Muscle of back (tissue), 13 donors: ENCODE measurements at places on chromosomes 13 and 19. TPM values are rescaled to one million over a fixed set of nuclear protein-coding genes. Genes with fewer than 3 reads are reported as not detected.

GRCh38 chr13:111337206-111337605 is 16.8 kb downstream of the TEX29 start:
- DNase-seq = no peak

ZNF439 gene
- polyA plus RNA-seq = 5.3 TPM

- DNase-seq = no peak
Observed at GRCh38 chr19:6222884-6223283, 56.9 kb downstream of the MLLT1 start.

DNA sequence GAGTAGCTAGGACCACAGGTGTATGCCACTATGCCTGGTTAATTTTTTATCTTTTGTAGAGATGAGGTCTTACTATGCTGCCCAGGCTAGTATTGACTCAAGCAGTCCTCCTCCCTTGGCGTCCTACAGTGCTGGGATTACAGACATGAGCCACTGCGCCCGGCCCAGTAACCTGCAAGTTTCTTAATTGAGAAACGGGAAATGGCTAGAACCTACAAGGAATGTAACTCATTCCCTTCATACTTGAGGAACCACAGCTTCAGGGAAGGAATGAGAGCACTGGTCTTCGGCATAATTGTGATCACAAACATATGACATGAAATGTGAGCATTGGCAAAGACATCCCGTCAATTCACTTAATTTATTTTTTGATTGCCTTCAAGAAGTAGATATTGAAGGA is 157.0 kb downstream of the KLF5 start:
- no peak for DNase-seq

DNA sequence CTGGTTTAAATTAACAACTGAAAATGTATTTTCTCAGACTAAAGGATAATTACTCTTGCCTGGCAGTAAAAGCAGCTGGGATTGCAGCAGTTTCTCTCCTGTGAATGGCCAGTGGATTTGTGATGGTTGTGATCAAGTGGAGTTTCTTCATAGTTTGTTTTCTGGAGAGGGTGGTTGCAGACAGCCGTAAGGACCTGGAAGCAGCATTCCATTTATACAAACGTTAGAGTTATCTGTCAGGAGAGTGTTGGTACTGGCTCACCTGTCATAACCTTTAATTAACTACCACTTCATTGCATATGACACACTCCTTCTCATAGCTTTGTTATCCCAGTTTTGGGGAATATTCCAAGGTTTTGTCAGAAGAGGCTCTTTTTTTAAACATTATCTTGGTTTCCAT is 258.4 kb upstream of the SLC10A2 start:
- DNase-seq = no peak

ELANE gene
- polyA plus RNA-seq = 0.22 TPM

DNA sequence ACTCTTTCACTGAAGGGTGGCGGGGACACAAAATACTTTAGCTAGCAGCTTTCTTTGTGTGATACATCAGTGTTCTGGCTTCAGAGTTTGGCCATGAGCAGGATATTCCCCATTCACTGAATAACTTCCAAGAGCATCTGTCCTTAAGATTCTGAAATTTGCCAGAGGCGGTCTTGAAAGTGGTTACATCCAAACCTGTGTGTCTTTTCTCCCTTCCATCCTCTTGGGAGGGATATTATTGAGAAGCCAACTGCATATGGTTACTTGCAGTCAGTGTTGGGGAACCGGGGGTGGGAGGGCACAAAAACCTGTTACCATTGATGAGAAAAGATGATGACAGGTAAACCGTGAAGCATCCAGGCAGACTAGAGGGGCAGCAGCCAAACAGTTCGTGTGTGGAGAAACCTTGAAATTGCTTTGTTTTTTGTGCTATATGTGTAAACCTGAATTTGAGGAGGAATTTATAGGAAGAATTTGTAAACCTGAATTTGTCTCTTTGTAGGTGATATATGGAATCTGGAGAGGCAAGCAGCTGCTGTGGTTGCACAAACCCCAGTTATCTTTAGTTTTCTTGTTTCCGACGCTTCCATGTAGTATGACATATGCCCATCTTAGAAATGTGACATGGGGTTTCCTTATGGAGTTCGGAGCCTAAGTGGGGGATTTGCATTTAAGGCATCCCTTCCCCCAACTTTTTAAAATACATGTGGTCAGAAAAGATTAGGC is 104.8 kb downstream of the WDFY2 start:
- DNase-seq = peak; percentile 31

GRCh38 chr19:19026299-19026971 is 6.9 kb downstream of the SUGP2 start:
- DNase-seq = no peak

- DNase-seq = no peak
Observed at GRCh38 chr19:7348587-7349230, at the start of gene ARHGEF18. ARHGEF18 (plus strand) TSS chr19:7348937; CDS start chr19:7362891, 13,954 bp downstream.

MAP4K1 gene
- polyA plus RNA-seq = 6.2 TPM

ZNF135 gene
- polyA plus RNA-seq = 10.2 TPM

DNA sequence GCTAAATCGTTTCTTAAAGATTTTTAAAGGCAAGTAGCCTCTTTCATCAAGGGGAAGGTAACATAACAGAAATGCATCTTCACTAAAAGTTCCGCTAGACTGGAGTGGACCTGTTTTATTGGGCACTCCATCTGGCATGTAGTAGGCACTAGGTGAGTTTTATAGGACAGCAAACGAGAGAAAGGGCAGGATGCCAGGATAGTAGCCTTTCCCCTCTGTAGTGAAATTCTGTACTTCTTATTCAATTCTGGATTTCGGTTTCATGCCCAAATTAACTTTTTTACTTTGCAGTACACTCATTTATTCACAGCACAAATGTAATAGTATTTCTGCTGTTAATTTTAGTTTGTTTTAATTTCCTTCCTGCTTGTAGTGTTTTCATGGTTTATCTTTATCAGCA is 45.2 kb downstream of the GPR180 start:
- DNase-seq = no peak

DNA sequence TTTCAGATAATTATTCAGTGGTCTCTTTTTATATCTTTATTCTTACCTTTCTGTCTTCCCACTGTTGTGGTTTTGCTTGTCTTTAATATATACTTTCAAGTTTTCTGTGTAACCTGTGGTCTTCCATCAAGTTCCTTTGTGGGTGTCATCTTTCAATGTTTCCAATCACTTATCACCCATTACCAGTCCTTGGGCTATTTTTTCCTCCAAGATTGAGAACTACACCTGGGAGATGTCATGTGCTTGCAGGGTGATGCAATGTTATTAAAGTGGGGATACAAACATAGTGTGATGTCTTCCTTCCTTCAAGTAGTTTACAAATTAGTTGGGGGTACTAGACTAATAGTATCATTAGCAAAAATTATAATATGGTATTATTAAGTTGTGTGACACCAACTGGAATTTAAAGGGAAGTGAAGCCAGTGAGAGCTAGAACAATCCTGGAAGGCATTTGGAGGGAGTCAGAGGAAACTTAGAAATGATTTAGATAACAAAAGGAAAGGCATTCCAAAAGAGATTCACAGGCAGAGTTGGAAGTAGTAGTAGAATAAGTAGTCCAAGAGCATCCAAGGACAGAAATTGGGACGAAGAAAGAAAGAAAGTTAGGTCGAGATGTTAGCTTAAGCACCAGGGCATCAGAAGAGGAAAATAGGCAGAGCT is 3.4 kb downstream of the FNDC3A start:
- no peak for DNase-seq

- no peak for DNase-seq
Observed at GRCh38 chr13:100334214-100334613, 245.3 kb downstream of the PCCA start.

DNA sequence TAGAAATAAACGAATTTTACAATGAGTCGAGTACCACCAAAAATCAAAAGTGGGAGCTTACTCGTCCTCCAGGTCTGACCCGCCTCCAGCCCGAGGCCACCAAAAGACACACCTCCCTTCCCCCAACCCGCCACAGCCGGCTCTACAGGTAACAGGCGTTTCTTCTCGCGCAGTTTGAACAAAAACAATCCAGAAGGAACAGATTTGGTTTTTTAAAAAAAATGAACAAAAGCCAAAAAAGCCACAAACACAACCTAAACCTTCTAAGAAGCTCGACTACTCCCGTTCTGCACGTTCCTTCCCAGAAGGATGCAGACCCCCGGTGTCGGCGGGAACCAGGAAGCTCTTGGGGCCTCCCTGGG is 671 bp downstream of the ZDHHC20 start:
- DNase-seq = peak; percentile 63

DNA sequence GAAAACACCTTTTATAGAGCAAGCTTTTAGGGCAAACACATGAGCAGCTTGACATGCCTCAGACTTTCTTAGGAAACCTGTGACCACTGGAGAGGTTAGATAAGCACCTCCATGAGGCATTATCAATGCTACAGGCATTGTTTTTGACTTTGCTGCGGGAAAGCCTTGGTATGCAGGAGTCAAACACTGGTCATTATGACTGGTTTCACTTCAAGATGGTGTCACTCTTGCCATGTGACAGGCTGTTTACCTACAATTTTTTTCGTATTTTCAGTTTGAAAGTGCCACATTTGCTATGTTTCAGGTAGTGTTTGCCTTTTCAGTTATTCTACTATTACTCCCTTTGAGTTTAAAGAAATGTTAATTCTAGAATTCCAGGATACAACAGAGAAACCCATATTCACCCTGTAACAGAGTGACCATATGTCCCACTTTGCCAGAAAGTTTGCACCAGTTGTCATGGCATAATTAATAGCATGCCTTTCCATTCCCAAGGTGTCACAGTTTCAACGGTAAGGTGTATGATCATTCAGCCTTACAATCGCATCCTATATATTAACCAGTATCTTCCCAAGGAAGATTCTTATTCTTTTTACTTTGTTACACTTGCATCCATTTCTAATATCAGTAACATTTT is 33.0 kb downstream of the USP12 start:
- DNase-seq = no peak

ATP1A3 gene
- 0.60 TPM for polyA plus RNA-seq

MISP3 gene
- polyA plus RNA-seq = 0.39 TPM

- DNase-seq = no peak
Observed at GRCh38 chr13:33340631-33341030, 55.1 kb upstream of the STARD13 start.

RNF17 gene
- polyA plus RNA-seq = 0.31 TPM

GRCh38 chr19:43527860-43528622 is 1.0 kb upstream of the ETHE1 start:
- DNase-seq = peak; percentile 27

KCNJ14 gene
- 0.71 TPM for polyA plus RNA-seq

DNA sequence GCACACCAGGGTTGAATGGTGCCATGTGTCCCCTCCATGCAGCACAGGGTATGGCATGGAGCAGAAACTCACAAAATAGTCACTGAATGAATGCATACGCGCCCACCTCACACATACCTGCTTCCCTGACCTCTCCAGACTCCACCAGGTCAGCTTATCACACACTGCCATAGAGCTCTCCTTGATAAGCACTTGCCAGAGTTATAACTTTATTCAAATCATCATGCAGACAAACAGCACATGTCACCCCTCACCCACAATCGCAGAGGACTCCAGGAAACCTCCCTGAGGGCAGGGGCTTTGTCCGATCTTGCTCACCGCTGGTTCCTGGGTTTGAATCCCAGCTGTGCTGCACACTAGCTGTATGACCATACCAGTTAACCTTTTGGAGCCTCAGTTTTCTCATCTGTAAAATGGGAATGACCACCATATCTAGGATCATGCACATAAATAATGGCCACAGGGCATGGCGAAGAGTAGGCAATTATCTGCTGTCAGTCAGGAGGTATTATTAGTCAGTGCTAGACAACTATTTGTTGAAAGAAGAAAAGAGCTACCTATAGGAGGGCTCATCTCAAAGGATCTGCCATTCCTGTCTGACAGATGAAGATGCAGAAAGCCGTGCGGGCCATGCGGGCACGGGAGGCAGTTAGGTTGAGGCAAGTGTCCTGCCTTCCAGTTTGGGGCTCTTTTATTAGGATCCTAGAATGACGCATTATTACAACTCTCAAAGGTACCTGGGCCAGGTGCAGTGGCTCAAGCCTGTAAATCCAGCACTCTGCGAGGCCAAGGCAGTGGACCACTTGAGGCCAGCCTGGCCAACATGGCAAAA is 14.0 kb downstream of the XRCC1 start:
- no peak for DNase-seq

DNA sequence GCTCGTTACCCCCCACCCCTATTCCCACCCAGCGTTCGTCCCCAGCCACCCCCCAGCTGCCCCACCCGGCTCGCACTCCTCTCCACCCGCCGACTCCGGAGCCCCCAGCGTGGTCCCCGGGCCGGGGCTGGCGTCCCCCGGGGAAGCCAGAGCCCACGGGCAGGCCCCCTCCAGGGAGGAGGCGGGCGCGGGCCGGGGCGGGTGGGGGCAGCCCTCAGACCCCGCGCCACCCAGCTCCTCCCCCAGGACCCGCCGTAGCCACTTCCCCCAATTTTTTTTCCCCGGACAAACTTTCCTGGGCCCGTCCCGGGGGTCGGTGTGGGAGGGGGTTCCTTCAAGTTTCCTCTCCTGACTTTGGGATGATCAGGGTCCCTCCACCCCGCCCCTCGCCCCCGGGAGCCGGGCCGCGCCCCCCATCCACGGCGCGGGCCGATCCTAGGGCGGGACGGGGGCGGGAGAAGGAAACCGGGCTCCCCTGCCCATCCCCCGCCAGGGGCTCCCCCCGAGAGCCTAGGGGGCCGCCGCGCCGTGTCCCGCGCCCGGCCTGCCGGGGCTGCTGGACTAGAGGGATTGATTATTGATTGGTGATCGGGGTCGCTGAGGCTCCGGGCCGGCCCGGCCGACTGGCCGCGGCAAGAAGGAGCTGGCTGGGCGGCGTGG is 927 bp upstream of the TSHZ3 start:
- peak; percentile 58 for DNase-seq

ZNF547 gene
- polyA plus RNA-seq = 3.0 TPM

GRCh38 chr19:32717496-32717895 is 2.1 kb upstream of the TDRD12 start:
- no peak for DNase-seq

GRCh38 chr19:50500060-50500752 is 10.8 kb downstream of the JOSD2 start:
- peak; percentile 82 for DNase-seq

ZNF582 gene
- 6.4 TPM for polyA plus RNA-seq
